ENCODE measurements at places on chromosomes 1 and 21.
A peak's percentile ranks its signal among the peaks of the same experiment; 100 is the strongest.

DNA sequence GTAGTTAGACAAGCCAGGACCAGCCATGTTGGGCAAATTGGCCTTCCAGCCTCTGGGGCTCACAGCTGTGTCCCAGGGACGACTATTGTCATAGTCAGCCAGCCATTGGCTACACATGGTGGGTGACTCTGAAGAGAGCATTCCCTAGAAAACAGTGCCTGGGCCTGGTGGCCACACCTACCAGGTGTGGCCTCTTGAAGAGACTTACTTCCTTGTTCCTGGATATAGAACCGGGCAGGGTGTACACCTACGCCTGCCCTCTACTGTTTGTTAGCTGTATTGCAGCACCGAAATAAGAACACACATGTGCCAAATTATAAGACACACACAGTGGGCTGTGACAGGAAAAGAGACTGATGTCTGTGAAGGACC, 134.6 kb upstream of the ARHGEF16 start:
- peak; percentile 86 for DNase-seq

- DNase-seq = no peak
Observed at GRCh38 chr1:115991909-115992308, 15.6 kb downstream of the SLC22A15 start.

DNA sequence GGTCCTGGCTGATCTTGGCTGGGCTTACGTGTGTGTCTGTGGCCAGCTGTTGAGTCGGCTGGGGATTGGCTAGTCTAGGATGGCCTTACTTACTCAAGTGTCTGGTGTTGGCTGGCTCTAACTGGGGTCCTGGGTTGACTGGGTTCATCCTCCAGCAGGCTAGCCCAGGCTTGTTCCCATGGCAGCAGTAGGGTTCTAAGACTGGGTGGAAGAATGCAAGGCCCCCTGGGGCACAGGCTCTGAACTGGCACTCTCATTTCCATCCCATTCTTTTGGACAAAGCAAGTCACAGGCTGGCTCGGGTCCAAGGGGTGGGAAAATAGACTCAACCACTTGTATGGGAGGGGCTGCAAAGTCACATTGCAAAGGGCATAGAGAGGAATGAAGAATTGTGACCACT, 7.9 kb upstream of the OPRD1 start:
- DNase-seq = no peak

- DNase-seq = no peak
Observed at GRCh38 chr1:82621076-82621475, 820.3 kb downstream of the ADGRL2 start.

DNA sequence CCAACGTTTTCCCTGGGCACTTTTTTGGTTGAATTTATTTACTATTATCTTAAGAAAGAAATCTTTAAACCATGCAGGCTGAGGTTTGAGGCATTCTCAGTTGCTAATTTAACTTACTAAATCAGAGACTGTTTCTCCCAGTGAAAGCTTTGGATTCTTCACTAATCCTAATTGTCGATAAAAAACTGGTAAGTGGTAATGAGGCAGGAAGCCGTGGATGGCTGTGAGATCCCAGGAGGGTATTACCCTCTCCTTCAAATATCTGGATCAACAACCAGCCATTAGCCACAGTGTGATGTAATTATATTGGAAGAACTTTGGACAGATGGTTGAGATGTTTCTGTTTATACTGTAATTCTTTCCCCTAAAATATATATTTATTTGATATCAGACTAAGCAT, 485.0 kb downstream of the DISC1 start:
- no peak for DNase-seq

DNA sequence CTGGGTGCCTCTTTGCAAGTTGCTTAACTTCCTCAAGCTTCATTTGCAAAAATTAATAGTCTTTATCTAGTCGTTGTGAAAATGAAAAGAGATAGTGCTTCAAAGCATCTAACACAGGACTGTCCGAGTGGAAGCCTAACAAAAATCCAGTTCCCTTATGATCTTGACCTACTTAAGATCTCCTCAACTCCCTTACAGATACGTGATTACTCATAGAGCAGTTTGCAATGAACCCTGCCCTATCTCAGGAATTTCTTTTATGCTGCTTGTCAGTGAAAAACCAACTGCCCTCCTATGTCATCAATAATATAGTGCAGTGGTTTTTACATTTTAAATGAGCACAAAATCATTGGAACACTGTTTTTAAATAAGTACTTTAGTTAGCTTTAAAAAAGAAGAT, 314.3 kb downstream of the BACH1 start:
- peak; percentile 15 for DNase-seq

DNA sequence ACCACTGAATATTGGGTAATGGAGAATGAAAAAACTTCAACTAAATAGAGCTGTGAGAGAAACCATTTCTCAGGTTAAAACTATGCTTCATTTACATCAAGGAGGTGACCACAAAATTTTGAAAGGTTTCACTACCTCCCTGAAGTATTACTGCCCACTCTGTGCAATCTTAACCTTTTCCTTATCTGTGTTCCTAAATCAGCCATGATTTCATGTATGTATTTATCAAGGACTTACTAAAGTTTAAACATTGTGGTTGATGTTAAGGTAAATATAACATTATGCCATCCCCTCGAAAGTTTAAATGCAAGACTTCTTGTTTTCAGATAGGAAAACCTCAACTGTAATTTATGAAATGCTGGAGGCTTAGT, 84.4 kb downstream of the CLEC20A start:
- DNase-seq = no peak

- peak; percentile 64 for DNase-seq
Observed at GRCh38 chr1:214901718-214902117, 180.8 kb upstream of the KCNK2 start.

GRCh38 chr1:212668477-212668876, 31.2 kb downstream of the BATF3 start:
- no peak for DNase-seq

GRCh38 chr1:16237343-16237830, 404 bp upstream of the CPLANE2 start:
- DNase-seq = peak; percentile 24

DNA sequence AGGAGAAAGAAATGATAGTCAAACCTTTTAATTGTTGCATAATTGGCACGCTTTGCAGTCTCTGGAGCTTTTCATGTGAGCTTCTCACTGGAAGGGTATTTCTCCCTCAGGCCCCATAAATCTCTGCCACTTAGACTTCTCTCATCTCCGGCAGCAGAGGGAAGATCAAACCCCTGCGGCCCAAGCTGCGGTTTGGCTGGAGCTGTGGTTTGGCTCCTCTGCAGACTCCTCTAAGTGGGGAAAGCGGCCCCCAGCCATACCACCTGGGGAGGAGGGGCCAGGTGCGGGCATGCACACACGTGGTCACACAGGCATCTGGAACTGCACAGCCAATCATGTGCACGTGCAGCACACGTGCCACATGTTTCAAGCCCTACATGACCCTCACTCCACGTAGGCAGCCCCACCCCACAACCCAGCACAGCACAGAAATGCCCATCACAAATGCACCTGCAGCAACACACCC, 58.3 kb downstream of the UBE2T start:
- peak; percentile 78 for DNase-seq

DNA sequence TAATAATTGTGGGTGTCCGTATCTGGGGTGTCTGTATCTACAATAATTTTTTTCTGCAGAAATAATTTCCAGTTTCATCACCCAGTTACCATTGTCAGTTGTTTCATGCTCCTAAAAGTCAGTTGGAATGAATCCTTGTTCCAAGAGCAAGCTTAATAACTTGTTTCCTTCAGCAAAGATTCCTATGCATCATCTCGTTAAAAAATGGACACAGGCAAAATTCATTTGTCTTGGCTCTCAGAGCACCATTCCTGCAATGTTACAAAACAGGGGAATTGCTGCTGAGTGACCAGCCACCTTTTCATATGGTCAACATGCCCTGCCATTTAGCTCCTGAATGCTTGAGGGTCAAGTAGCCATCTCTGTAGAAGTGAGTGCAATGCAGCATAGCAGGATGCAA, 393.4 kb downstream of the KCNT2 start:
- no peak for DNase-seq

- peak; percentile 23 for DNase-seq
Observed at GRCh38 chr1:27544834-27545233, 54.9 kb upstream of the WASF2 start.

DNA sequence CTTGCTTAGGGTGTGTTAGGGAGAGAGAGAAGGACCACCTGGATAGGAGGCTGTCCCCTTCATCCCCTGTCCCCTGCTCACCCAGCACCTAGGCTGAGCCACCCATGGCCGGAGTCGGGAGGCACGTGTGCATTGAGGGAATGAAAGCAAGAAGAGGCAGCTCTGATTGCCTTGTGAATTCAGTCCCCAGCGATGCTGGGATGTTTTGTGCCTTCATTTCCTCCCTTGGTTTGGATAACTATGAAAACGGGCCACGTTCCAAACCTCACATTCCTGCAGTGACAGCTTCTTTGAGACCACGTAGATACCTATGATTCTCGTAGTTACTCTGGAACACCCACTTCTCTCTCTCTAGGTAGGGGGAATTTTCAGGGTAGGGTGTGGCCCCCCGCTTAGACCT, 67.1 kb downstream of the MAN1C1 start:
- no peak for DNase-seq

DNA sequence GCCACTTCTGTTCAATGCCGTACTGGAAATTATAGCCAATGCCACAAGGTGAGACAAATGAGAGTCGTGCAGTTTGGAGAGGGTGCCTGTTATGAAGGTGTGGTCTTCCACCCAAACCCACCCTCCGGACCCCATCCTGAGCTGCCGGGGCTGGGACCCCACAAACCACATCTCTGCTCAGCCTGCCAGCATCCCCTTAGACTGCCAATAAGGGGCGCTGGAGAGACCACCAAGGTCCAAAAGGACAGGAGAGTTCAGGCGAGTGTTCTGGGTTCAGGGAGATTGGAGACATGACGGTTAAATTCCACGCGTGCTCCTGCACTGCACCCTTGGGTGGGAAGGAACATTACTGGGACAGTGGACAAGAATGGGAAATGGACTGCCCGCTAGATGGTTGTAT, 48.7 kb upstream of the COL18A1 start:
- DNase-seq = no peak

- no peak for DNase-seq
Observed at GRCh38 chr1:94501935-94502334, 39.6 kb downstream of the F3 start.

DNA sequence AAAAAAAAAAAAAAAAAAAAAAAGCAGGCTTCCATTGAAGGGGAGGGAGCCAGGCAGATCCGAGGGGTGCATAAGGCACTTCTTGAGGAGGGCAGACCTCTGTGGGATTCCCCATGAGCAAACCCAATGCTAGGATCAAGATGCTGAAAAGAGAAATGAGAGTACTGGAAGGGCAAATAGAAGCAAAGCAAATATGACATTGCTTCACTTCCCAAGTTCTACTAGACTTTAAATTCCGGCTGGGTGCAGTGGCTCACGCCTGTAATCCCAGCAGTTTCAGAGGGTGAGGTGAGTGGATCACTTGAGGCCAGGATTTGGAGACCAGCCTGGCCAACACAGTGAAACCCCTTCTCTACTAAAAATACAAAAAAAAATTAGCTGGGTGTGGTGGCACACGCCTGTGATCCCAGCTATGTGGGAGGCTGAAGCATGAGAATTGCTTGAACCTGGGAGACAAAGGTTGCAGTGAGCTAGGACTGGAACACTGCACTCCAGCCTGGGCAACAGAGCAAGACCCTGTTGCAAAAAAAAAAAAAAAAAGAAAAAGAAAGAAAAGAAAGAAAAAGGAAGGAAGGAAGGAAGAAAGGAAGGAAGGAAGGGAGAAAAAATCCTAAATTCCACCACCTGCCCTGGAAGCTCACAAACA, 23.1 kb upstream of the PALMD start:
- no peak for DNase-seq

- DNase-seq = no peak
Observed at GRCh38 chr1:202123336-202123813, 658 bp downstream of the GPR37L1 start.

GRCh38 chr1:36639461-36639860, 156.7 kb upstream of the CSF3R start:
- DNase-seq = no peak

GRCh38 chr1:10857687-10858086, 61.2 kb upstream of the CASZ1 start:
- no peak for DNase-seq

- DNase-seq = no peak
Observed at GRCh38 chr1:82185084-82185483, 384.4 kb downstream of the ADGRL2 start.

- DNase-seq = peak; percentile 59
Observed at GRCh38 chr1:245031041-245031440, 123.7 kb upstream of the KIF26B start.

- DNase-seq = no peak
Observed at GRCh38 chr1:184416946-184417345, 30.1 kb downstream of the C1orf21 start.

GRCh38 chr1:16239972-16240491, 3.0 kb upstream of the CPLANE2 start:
- no peak for DNase-seq

DNA sequence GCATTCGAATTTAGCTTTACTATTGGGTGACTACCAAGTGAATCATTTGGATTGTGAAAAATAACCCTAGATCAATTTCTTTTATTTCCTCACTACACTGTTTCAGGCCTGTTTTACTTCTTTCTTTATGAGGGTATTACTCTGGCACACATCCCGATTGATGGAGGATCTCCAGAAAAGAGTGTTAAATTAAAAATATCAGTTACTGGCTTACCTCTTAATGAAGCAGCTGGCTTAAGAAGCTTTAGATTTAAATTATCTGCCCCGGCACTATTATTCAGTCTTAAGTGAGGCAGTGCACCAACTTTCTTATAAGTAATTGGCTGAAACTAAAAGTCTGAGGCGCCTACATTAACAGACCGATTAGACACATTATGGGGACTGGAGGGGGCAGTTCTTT, 1097.4 kb downstream of the TTLL7 start:
- no peak for DNase-seq

GRCh38 chr1:54559771-54560231, 11.8 kb downstream of the ACOT11 start:
- DNase-seq = no peak

GRCh38 chr1:186819126-186819525, 9.6 kb upstream of the PLA2G4A start:
- no peak for DNase-seq

GRCh38 chr1:15605398-15606383, 11.6 kb upstream of the DDI2 start:
- no peak for DNase-seq

GRCh38 chr1:89643577-89643976, 10.7 kb downstream of the LRRC8C start:
- DNase-seq = no peak

GRCh38 chr1:203143641-203144040, 16.1 kb downstream of the ADORA1 start:
- DNase-seq = no peak

- DNase-seq = no peak
Observed at GRCh38 chr1:20071416-20071815, 1.4 kb downstream of the PLA2G5 start.
